ENCODE measurements at places on chromosomes 7 and 10.
A peak's percentile ranks its signal among the peaks of the same experiment; 100 is the strongest.

DNA sequence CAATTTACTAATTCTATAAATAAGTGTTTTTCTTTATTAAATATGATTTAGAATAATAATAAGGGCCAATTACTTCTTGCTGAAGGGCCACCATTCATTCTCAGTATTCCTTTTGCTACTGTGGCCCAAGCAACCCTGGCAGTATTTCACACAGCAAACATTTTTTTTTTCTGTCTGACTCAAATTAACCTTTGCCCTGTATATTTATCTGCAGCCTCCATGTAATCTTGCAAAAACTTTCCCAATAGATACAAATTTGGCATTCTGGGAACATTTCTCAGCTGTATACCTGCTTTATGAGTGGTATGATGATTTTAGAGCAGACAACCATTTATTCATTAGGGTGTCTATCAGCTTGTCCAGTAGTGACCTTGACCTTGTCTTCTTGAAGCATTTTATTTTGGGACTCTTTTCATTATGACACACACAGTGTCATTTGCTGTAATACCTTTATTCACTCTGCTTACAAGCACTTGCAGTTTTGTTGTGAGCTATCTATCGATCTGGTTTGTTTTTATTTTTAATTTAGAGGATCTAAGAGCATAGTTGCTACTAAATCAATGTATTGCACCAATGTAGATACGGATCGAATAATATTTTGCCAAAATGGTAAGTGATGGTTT, 159.7 kb upstream of the PLXDC2 start:
- ATAC-seq, result no peak

GRCh38 chr10:122841569-122841968, 4.1 kb downstream of the CUZD1 start:
- ATAC-seq, result no peak

DNA sequence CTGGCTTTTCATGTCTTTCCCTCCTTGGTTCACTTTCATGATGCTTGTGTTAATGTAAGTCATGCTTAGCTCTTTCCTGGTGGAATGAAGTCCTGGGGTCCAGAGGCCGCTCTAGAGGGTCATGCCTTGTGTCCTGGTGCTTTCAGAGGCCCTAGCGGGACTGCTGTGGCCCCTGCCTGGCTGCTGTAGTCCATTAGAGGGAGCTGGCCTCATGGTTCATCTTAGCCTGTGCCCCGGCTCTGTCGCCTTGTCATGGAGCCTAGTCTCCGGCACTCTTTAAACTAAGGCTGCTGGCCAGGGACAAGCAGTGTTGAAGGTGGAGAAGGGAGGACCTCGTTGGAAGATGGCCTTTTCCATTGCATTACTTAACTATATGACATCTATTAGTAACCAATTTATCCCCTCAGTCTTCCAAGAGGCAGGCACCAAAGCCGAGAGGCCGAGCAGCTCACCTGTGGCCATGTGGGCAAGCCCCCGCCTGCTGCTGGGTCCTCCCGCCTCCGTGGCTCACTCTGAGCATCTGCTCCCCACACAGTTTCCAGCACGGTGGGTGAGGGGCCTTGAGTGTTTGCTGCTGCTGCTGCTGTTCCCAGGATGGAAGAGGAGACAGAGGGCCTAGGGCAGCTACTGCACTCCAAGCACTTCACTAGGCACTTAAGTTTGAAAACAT, 5.0 kb upstream of the NDUFB2 start:
- ATAC-seq, result no peak

DNA sequence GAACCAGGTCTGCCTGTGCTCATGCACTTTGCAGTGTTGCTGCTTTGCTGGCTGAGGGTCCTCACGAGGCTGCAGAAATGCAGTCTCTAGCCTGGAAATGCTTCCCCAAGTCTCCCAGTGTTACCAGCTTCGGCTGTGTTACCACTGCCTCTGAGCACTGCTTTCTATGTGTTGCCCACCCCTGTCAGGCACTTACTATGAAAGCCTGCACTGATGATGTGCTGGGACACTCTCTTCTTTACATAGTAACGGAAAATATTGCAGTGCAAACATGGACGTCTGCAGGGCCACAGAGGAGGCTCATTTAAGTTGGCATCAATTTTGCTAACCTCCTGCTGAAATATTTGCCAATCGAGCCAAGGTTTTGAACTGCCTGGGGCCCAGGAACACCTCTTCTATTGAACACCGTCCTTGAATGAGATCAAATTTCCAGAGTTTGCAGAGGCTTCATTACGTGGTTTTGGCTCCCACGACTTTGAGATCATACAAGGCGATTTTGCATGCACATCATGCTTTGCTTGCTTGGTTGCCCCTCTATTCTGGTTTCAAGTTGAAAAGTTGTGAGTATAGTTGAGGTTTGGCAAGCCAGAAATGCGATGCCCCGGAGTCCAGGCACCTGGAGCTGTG, 404.7 kb upstream of the PODXL start:
- no peak for ATAC-seq

DNA sequence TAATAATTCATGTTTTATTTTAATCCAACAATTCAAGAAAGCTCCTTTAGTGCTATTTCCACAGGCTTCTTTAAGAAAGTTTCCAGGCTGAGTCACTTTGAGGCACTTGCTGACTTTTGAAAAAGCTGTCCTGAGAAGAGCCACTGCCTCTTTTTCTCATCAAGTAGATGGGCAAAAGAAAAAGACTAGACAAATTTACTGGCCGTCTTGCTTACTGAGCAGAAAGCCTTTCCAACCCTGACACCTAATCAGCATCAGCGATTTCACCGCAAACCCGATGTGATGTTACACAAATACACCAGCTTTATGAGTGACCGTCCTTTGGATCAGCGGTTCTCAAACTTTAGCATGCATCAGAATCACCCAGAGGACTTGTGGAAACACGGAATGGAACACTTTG, 24.3 kb downstream of the CTTNBP2 start:
- no peak for ATAC-seq

DNA sequence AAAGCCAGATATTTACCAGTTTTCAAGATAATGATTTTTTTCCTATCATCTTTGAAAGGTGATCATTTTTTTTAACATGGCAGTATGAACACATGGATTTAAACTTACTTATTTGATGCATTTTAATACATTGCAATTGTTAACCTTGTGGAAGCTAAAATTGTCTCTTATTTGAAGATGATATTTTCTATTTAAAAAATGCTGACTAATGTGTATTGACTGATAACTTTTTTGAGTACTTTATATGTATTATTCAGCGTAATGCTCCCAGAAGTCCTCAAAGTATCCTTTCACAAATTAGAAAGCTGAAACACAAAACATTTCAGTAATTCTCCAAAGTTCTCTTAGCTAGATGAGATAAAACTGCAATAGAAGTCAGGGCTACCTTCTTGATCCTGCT, 677.3 kb downstream of the NRG3 start:
- no peak for ATAC-seq

- peak; percentile 31 for ATAC-seq
Observed at GRCh38 chr10:113183573-113183972, 233.5 kb downstream of the TCF7L2 start.

DNA sequence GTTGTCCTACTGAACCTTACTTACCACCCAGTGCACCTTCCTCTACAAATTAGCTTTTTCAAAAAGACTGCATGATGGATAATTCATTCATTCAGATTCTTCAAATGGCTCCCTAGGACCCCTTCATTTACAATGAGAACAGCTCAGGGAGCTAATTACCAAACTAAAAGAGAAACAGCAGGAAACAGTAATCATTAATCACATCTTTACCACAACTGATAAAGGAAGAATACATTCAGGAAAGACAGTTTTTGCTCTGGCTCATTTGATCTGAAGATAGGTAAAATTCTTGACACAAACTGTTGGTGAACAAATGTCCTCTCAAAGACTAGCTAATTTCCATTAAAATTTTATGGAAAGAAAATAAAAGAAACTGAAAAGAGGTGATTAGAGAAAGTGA, 1652.7 kb upstream of the LRRTM3 start:
- no peak for ATAC-seq

DNA sequence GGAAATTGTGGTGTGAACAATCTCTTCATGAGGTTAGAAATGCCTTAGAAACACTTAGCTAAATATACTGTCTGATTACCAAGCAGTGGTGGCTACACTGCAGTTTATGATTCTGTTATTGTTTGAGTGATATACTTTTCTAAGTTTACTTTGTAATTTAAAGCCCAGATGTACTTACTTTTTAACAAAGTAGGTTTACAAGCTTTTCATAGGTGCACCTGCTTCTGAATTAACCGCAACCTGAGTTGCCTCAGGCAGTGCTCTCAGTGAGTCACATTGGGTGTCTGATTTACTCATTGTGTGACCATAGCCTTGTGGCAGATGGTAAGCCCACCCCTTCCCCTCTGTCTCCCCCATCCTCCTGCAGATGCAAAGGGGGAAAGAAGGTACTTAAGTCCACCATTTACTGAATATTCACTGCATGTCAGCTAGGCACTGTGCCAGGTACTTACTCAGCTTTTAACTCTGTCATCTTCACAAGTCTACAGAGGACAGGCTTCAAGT, 9.0 kb downstream of the MTURN start:
- peak; percentile 56 for ATAC-seq

- no peak for ATAC-seq
Observed at GRCh38 chr7:44156453-44157010, 15.4 kb upstream of the MYL7 start.

DNA sequence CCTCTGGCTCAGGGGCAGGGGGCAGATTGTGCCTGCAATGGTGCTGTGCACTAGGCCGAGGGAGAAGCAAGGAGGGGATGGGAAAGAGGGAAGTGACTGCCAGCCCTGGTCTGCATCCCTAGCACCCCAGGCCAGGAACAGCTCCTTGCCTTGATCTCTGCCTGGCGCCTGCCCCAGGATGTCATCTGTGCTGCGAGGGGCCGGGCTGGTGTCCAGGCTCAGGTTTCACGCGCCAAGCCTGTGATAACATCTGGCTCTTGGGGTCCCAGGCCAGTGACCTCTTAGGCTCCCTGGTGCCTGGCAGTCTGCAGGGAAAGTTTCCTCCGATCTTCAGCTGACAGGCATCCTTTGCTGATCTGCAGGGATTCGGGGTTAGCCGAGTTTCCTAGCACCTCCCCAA, 193.5 kb upstream of the GPR26 start:
- no peak for ATAC-seq

DNA sequence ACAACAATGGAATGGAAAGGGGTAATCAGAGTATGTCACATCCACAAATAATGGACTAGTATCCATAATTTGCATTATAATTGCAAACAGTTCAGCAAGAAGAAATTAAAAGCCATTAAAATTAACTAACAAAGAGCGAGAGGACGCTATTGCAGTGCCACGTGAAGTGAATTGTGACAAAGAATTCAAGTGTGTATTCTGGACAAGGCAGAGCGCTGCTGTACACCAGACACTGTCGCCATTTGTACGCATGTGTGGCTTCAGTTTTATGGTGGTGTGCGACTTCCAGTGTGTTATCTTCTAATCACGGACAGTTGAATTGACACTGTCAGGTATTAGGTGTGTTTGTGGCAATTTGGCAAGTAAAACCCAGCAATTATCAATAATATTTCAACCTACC, 11.3 kb downstream of the CYP3A5 start:
- no peak for ATAC-seq

DNA sequence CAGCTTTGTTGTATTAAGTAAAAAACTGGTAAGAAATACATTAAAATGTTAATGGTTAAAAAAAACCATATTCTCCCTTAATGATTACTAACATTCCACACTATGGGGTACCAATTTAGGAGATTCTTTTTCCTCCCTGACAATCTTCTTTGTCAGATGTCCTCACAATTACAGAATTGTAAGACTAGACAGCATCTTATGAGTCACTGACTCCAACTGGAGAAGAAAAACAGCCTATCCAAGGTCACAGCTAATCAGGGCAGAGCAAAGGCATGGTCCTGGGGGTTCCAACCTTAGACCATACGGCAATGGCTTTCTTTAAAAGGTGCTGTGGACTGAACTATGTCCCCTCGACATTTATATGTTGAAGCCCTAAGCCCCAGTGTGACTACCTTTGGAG, 127.6 kb downstream of the DLG5 start:
- no peak for ATAC-seq

- ATAC-seq, result no peak
Observed at GRCh38 chr10:101134299-101135127, 3.4 kb downstream of the TLX1 start.

DNA sequence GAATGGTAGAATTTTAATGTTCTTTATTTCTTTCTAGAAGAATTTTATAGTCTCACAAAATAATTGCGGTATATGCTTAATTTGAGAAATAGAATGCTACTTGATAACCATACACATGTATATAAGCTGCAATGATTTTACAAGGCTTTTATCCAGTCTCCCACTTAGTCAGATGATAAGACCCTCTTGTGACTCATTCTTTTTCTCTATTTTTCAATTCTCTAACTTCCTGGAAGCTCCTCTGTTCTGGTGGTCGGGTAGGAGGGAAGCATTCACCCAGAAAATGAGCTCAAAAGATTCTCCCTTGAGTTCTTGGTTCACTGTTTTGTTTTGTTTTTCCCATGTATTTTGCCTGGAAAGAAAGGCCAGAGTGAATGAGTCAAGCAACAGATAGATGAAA, 546.6 kb downstream of the INHBA start:
- no peak for ATAC-seq

DNA sequence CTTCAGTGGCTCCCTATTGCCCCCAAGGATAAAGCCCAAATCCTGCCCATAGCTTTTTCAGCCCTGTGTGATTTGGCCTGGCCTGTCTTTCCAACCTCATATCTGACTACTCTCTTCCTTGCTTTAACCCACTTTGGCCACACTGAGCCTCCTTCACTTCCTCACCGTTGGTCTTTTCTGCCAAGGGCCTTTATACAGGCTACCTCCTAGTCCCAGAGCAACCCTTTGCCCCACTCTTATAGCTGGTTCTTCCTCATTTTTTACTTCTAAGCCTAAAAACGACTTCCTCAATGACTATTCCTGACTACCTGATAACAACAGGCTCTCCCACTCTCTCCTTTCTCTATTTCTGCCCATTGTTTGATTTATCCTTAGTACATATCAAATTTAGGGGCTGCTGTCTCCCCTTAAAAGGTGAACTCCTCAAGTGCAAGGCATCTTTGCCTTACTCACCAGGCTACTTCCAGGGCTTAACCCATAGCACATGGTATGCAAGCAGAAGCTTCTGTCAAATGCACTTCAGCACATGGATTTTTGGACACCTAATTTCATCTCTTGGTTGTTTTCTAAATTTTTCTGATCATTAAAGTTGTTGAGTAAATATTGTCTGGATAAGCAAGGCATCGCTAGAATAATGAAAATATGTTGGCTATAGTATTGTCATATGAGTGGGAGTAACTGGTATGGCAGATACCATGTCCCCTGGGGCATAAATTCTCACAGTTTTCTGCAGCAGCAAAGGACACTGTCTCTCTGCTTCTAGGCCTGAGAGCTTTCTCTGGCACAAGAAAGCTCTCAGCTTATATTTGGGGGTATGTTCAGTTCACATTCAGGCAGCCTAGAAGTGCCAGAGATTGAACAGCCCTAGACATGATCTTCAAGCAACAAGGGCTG, 201.5 kb upstream of the GPR26 start:
- no peak for ATAC-seq

GRCh38 chr7:82012453-82012852, 242.6 kb upstream of the HGF start:
- ATAC-seq, result no peak

- no peak for ATAC-seq
Observed at GRCh38 chr10:55287346-55287745, 486.3 kb upstream of the PCDH15 start.
